ENCODE measurements at places on chromosomes 2 and 18.

- DNase-seq = no peak
Observed at GRCh38 chr2:149143734-149144133, 105.2 kb downstream of the LYPD6B start.

GRCh38 chr2:19361325-19361990, 3.0 kb upstream of the OSR1 start:
- no peak for DNase-seq

GRCh38 chr18:677951-678381, 20.5 kb downstream of the TYMS start:
- DNase-seq = no peak

DNA sequence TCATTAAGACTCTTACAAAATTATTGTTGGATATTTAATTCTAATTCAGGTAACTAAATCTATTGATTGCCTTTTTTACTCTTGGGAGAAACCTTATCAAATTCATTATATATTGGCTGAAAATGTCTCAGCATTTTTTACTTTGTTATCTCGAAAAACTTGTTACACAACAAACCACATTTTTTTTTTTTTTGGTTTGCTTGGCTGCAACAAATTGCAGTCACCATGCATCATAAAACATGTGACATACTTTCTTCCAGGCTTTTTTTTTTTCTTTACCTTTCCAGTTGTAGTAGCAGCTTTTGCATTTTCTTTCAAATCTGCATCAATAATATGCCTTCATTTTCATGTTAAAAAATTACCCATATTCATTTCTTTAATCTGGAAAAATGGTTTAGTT, 186.7 kb downstream of the TDRD15 start:
- no peak for DNase-seq

DNA sequence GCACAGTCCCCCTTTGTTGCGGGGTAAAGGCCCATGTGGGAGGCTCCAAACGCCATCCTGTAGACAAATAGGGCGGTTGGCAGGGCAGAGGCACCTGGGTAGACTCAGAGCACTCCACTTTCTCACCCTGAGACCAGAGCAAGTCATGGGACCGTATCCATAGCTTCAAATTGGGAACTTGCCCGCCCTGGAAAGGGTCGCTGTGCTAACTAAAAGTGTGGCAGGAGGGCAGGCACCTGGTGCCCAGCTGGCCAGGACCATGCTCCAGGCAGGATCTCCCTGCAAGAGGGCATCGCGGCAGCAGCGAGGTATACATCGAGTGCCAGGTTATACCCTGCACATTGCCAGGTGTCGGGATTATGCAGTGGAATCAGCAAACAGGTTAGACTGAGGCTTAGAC, 20.8 kb upstream of the SCLY start:
- DNase-seq = no peak

DNA sequence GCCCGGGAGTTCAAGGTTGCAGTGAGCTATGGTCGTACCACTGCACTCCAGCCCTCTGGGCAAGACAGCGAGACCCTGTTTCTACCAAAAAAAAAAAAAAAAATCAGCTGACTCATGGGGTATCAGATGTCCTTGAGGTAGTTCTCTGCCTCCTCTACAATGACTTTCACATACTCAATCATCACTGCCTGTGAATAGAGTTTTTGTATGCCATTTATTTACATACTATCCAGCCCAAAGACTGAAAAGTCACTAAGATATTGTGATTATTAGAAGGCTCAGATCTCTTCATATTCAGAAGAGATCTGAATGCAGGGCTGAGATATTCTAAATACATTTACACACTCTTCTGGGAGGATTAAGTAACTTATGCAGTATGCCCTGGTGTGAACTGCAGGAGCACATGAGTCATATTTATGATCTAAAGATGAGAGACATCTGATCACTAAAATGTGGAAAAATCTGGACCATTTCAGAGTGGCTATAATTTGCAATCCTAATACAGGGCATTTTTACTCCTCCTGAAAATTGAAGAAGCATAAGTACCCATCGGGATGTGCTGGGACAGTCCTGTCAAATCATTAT, 38.9 kb downstream of the KLF7 start:
- no peak for DNase-seq

GRCh38 chr2:77522888-77523287, 712 bp upstream of the LRRTM4 start:
- no peak for DNase-seq

DNA sequence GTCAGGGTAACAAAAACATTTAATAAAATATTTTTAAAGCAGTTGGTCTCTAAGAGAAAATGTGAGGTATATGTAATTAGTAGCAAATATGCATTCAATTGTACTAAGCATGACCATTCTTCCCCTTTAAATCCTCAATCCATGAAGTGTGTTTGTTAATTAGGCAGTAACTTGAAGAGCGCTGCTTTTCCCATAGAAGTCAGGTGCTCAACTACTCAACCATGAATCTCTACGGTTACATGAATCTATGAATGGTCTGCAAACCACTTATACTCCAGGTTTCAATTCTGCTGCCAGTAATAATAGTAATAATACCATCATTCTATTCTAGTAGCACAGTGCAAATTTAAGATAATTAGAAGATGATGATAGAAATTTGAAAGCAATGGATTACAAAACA, 55.8 kb downstream of the SLC8A1 start:
- no peak for DNase-seq

DNA sequence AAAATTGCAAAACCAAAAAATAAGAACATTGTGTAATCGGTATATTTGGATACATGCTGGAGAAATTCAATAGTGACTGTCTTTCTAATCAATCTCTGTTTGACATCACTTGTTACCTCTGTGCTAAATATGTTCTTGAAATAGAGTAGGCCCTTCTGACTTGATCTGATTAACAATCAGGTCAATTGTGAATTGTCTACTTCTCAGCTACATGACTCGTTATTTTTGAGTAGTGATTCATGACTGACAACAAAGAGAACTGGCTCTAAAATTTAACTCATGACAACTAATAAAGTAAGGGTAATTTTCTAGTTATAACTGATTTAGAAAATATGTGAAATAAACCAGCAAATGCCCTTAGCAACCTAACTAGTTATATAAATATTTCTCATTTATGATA, 312.1 kb downstream of the TMX3 start:
- DNase-seq = no peak

- DNase-seq = no peak
Observed at GRCh38 chr18:55861266-55861665, 273.3 kb upstream of the TCF4 start.

- DNase-seq = no peak
Observed at GRCh38 chr2:36499128-36499820, 98.7 kb downstream of the FEZ2 start.

DNA sequence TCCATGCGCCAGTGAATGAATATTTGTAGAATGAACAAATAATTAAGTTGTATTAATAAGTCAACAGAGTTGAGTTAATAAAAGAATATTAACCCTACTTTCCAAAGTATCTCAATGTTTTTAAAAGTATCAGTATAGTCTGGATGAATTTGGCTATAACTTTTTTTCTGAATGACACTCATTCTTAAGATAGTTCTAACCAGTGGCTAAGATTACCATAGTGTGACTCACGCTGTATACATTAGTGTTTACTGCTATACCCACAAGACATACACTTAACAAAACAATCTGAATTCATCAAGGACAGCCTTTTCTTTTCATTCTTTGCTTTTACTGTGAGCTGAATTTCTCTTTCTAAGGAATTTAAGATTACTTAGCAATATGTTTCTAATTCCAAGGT, 77.0 kb upstream of the PDE1A start:
- DNase-seq = no peak

DNA sequence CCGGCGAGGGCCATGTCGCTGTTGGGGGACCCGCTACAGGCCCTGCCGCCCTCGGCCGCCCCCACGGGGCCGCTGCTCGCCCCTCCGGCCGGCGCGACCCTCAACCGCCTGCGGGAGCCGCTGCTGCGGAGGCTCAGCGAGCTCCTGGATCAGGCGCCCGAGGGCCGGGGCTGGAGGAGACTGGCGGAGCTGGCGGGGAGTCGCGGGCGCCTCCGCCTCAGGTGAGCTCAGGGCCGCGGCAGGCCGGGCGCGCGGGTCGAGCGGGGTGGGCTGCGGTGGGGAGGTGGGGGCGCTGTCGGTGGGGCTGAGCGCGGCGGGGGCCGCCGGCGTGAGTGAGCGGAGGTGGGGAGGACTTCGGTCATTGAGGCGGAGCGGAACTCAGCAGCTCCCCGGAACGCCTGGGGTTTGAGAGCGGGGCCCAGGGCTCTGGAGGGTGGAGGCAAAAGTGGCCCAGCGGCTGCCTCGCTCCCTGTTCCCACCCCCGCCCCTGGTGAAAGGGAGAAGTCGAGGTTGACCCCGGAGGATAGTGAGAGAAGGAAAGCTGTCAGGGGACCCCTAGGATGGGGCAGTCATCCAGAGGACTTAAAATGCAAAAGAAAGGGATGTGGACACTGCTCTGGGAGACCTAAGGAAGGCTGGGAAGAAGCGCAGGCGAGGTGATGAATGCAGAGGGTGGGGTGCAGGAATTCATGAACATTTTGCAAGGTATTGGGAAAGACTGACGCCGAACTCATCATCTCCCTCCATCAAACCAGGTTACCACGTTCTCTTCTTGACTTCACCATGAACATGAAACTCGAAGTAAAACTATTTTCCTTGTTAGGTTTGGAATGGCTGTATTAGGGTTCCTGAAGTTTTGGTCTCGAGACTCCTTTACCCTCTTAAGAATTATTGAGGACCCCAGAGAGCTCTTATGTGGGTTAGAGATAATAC, 633 bp downstream of the MALT1 start:
- peak; percentile 45 for DNase-seq

DNA sequence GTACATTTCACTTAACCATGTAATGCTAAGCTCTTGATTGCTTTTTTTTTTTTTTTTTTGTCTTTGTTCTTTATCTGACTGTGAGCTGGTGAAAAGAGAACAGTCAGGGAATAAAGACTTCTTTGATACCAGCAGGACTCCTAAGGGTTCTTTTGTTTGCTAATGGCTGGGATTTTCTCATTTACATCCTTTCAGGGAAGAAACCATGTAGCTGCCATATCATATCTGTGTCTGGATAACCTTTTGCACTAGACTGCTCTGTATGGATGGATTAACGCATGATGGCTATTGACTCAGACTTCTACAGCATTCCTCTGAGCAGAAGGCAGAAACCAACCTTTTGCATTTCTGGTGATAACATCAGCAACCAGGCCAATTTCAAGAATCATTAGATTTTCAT, 504.0 kb downstream of the LRRTM4 start:
- no peak for DNase-seq

DNA sequence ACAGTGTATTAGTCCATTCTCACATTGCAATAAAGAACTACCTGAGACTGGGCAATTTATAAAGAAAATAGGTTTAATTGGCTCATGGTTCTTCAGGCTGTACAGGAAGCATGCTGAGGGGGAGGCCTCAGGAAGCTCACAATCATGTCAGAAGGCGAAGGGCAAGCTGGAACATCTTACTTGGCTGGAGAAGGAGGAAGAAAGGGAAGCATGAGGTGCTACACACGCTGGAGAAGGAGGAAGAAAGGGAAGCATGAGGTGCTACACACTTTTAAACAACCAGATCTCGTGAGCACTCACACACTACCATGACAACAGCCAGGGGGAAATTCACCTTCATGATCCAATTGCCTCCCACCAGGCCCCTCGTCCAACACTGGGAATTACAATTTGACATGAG, 95.3 kb upstream of the FAM110C start:
- DNase-seq = no peak

- peak; percentile 28 for DNase-seq
Observed at GRCh38 chr2:143162123-143162837, 33.1 kb downstream of the ARHGAP15 start.

GRCh38 chr2:44752761-44753160, 188.7 kb upstream of the SIX3 start:
- DNase-seq = no peak

- DNase-seq = no peak
Observed at GRCh38 chr2:135980434-135981079, 4.9 kb downstream of the DARS1 start.
